ENCODE measurements at places on chromosomes 4 and X.

DNA sequence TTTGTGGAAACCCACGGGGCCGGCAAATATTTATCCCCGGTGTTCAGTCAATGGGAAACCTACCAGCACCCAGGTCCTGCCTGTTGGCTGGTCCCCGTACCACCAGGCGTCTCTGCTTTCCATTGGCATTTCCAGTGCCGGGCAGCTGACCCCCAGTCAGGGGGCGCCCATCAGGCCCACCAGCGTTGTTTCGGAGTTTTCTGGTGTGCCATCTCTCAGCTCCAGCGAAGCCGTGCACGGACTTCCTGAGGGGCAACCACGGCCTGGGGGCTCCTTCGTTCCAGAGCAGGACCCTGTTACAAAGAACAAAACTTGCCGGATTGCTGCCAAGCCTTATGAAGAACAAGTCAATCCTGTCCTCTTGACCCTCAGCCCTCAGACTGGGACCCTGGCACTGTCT is 32.7 kb downstream of the BCORL1 start:
- no peak for DNase-seq

DNA sequence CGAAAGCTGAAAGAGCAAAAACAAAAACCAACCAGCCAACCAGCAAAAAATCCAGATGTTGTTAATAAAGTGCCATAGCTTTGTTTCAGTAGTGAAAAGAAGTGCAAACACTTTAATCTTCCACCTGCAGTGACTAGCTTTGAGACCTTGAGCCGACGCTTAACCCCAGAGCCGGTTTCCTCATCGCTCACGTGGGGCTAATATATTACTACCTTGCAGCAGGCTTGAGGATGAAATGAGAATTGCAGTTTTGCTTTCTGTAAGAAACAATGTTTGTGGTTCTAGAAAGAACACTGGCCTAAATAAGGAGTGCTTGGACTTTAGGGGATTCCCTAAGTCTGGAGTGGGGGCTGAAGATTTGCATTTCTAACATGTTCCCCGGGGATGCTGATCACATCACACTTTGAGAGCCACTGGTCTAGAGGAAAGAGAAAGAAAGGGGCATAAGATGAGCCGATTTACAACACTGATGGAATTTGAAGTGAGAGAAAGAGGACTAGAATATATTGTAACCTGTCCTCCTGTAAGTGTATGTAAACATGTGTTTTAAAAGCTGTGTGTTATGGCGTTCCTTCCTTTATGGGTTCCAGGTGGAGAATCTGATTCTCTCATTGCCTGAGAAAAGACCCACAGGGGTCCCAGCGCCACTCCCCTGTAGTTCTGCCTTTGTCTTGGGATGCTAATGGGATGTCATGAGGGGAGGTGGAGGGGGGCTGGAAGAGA is 1.4 kb downstream of the FGF2 start:
- DNase-seq: peak; percentile 61

DNA sequence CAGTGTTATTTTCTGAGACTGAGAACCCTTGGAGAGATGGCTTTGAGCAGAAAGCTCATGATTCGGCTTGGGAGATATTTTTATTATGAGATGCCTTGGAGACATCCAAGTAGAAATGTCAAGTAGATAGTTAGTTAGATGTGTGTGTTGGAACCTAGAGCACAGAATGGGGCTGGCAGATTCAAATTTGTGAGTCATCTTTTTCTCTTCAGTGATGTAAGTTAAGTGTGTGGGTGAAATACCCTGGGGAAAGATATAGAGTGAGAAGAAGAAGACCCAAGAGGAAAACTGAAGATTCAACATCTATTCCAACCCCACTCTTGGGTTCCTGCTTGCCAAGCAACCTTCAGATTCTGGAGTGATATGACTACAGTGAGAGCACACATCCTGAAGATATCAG is 580.8 kb upstream of the AMOT start:
- DNase-seq: no peak

- no peak for DNase-seq
These were observed 22.0 kb downstream of the TBL1X start for GRCh38 chrX:9486786-9487387.

- DNase-seq: no peak
These were observed 723.2 kb downstream of the SMARCA1 start for GRCh38 chrX:128800138-128800537.

DNA sequence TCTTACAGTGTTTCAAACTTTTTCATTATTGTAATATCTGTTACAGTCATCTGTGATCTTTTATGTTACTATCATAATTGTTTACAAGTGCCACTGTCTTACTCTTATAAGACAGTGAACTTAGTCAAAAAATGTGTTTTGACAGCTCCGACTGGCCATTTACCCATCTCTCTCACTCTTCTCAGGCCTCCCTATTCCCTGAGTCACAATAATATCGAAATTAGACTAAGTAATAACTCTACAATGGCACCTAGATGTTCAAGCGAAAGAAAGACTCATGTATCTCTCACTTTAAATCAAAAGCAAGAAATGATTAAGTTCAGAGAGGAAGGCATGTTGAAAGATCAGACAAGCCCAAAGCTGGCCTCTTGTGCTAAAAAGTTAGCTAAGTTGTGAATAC is 184.2 kb downstream of the CDS1 start:
- no peak for DNase-seq

DNA sequence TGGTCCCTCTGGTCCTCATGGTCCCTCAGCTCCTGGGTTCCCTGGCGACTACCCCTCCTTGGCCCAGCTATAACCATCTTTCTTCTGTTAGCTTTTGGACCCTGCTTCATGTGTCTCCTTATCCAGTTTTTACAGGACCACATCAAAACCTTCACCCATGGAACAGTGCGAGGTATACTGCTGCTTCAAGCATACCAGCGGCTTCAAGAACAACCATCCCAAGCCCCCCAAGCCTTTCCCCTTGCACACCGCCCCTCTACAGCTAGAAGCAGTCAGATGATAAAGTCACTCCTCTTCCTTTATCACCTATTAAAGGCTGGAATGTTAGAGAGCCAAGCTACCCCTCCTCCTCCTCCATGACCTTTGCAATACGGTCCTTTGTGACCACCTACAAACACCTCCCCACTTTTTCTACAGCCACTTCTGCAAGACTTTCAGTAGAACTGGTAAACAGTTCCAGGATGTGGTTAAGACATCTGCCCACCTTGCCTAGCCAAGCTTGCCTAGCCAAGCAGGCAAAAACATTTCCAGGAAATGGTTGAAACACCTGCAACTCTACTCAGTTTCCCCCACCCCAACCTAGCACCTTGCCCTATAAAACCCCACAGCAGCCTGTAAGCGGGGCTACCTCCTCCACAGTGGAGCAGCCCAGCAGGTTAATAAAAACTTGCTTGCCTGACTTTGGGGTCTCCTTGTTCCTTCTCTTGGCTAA is 125.7 kb downstream of the ZC4H2 start:
- no peak for DNase-seq

- no peak for DNase-seq
These were observed 96.4 kb downstream of the ANXA10 start for GRCh38 chr4:168188754-168189153.

- no peak for DNase-seq
These were observed 32.6 kb downstream of the GAK start for GRCh38 chr4:899556-899906.
